ENCODE measurements at places on chromosomes 4 and X.
A peak's percentile ranks its signal among the peaks of the same experiment; 100 is the strongest.

GRCh38 chrX:45623266-45623665, 422.6 kb upstream of the DIPK2B start:
- no peak for DNase-seq

DNA sequence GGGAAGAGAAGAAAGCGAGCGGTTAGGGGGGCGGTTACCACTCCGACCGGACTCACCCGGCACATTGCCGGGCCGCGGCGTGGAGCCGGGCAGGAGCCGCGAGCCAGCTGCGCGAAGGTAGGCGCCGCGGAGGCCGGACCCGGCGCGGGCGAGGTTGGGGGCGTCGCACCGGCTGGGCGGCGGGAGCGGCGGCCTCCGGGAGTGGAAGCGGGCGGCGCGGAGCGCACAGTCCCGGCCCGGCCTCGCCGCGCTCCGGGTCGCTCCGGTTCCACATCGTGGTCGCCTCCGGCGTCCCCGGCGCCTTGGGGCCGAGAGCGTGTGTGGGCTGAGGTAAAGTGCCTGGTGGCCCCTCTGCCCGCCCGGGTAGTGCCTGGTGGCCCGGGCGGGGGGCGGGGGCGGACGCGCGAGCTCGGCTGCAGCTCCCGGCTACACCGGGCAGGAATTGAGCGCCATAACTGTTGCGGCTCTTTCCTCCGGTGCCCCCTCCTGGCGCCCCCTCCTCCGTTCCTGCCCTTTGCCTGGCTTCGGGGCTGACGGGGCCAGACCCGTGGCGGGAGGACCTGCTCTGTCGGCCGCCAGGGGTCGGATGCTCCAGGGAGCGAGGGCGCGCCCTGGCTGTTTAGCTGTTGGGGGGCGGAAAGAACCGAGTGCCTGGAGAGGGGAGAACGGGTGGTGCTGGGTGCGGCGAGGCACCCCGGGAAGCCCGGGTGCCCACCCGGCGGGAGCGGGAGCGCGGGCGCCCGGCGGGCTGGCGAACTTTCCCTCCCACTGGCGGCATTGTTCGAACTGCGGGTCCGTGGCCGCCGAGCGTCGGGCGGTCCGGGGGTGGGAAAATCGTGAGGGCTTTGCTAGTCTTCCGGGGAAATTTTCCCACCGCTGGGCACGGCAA, 626 bp downstream of the JADE3 start:
- DNase-seq = peak; percentile 12

- no peak for DNase-seq
These were observed 13.7 kb upstream of the PIGA start for GRCh38 chrX:15349046-15349445.

GRCh38 chr4:152278505-152279233, 257.2 kb downstream of the FBXW7 start:
- DNase-seq = no peak

GRCh38 chr4:13917015-13917414, 289.5 kb upstream of the BOD1L1 start:
- DNase-seq = no peak

DNA sequence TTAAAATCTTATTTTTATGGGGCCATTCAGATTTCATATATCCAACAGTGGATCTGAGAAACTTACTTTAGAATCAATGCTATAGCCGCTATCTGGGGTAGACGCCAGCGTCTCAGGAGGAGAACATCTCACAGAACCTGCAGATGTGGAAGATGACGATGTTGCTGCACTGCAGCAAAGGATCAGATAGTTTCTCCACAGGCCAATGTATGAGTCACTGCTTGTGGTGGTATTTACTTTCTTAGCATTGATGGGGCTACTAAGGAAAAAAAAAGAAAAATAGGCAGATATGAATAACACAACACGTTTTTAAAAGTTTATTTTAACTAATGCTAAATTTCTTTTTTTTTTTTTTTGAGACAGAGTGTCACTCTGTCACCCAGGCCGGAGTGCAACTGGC, 85.9 kb downstream of the ZAR1 start:
- DNase-seq = no peak

- no peak for DNase-seq
These were observed 758 bp downstream of the SCFD2 start for GRCh38 chr4:53365121-53365485.

DNA sequence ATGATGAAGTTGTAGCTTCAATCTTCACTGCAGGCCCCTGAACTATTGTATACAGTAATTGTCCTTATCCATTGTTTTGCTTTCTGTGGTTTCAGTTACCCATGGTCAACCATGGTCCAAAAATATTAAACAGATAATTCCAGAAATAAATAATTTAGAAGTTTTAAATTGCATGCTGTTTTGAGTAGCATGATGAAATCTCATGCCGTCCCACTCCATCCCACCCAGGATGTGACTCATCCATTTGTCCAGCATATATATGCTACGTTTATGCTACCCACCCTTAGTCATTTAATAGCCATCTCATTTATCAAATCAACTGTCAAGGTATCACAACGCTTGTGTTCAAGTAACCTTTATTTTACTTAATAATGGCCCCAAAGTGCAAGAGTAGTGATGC, 34.5 kb downstream of the IQCM start:
- DNase-seq = no peak

DNA sequence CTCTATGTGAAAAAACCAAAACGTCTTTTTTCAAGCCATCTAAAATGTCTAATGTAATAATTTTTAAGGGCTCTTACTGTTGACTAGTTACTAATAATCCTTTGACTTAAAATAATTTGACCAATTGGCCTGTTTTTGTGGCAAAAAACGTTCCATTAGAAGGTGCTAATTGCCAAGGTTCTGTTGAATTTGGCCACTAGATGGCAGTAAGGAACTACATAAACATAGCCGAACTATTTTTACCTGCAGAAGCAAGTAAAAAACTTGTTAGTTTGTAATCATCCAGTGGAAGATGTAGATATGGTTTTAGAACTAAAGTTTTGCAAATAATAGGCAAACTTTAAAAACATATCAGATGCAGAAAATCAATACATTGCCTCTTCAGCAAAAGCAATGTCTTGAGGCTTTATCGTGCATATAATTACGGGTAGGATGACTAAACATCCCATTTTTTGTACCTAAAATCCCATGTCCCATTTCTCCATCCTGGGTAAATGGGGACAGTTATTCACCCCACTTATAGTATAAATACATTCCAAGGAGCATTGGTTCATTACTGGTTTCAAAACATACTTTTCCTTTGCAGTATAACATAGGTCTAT, 57.6 kb downstream of the PROM1 start:
- no peak for DNase-seq

- no peak for DNase-seq
These were observed 7.5 kb downstream of the NUDT6 start for GRCh38 chr4:122914938-122915337.

GRCh38 chrX:101057093-101057714, 5.3 kb upstream of the TRMT2B start:
- DNase-seq = no peak
